NCI-H1694 treated with DMSO at 0.1 percent for 48 hours (cell line): ENCODE measurements at places on chromosomes 3 and 15.

- no peak for DNase-seq
Measured at GRCh38 chr15:65957451-65957850, 88.2 kb downstream of the RAB11A start.

GRCh38 chr3:129063841-129064482 is 3.4 kb downstream of the GP9 start:
- DNase-seq = no peak

- no peak for DNase-seq
Measured at GRCh38 chr15:81087066-81087465, 47.0 kb upstream of the CFAP161 start.

DNA sequence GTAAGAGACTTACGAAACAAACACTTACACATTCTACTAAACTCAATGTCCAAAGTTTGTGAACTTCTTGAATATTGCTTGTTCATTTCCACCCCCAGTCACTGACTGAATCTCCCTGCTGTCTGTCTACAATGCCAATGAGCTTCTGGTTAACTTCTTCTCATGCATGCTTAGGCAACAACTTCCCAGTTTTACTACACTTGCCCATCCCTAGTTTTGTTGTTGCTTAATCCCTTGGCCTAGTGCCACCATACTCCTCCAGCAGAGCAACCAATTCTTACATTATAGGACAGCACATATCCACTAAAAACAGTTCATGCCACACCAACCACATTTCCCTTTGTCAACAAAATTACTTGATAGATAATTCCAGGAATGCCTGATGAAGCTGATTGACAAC is 40.9 kb upstream of the CCR2 start:
- no peak for DNase-seq

DNA sequence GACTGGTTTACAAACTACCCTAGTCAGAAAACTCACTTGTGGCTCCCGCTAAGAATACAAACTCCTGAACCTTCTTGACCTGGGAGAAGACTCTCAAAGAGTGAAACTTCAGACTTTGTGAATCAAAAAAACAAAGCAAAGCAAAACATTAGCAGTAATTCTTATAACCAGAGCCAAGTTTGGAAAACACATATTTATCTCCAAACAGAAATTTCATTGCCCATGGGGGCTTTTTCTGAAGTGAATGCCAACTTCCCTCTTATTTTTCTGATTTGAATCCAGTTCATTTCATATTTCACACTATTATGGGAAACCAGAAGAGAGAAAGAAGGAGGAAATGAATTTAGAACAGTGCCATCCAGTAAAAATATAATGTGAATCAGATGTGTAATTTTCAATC is 55.7 kb upstream of the ZNF385D start:
- no peak for DNase-seq

DNA sequence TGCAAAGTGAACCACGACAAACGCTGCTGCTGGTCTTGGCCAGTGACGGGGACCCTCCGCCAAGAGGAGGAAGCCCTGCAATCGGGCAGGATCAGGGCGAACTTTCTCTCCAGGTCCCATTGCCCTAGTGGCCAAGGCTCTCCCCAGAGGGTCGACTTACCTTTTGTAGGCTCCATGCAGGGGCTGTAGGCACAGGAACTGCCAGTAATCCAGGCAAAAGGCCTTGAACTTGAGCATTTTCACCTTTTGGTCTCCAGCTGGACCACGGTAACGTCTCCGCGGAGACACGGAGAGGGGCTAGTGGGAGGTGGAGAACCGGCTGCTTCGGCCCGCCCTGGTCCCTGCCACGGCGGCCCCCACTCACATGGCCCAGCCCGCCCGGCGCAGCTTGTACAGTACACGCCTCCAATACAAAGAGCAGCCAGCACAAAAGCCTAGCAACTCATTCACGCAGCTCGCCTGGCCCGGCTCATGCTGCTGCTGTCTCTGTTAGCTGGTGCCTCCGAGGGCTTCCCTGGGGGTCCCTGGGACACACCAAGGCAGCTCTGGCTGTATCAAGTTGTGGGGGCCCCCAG is 31.0 kb downstream of the IQSEC1 start:
- DNase-seq = no peak

DNA sequence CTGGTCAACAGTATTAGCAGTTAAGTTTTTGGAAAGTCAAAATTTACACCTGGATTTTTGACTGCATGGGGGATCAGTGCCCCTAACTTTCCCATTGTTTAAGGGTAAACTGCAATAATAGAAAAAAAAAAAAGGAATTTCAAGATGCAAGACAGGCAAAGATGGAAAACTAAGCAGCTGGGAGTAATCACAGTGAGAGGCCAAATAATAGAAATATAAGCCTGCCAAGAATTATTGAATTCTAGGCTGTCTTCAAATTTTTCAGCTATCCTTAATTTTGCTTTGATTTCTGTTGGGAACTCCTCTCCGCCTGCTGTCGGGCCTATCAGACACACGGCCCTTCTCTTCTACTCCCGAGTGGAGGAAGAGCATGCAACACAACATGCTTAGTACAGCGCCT is 215.5 kb upstream of the LMCD1 start:
- DNase-seq = no peak

- DNase-seq = no peak
Measured at GRCh38 chr15:56628893-56629532, 104.3 kb downstream of the ZNF280D start.

DNA sequence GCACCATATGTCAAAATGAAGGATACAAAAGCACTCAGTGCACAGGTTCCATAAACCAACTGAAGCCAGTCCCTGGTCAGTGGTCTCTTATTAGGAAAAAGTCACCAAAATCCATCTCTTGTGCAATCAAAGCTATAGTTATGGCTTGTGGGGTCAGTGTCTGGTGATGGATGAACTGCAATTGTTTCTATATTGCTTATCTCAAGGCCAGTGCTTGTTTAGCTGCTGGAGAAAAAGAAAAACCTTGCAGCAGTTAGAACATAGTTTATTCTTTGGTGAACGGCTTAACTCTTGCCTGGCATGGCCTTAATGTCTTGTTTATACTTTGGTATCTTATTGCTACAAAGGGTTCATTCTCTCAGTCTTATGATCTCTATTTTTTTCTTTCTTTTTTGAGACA is 2.9 kb upstream of the UQCRC1 start:
- no peak for DNase-seq

GRCh38 chr3:126537730-126538281 is 13.9 kb downstream of the CHST13 start:
- no peak for DNase-seq

DNA sequence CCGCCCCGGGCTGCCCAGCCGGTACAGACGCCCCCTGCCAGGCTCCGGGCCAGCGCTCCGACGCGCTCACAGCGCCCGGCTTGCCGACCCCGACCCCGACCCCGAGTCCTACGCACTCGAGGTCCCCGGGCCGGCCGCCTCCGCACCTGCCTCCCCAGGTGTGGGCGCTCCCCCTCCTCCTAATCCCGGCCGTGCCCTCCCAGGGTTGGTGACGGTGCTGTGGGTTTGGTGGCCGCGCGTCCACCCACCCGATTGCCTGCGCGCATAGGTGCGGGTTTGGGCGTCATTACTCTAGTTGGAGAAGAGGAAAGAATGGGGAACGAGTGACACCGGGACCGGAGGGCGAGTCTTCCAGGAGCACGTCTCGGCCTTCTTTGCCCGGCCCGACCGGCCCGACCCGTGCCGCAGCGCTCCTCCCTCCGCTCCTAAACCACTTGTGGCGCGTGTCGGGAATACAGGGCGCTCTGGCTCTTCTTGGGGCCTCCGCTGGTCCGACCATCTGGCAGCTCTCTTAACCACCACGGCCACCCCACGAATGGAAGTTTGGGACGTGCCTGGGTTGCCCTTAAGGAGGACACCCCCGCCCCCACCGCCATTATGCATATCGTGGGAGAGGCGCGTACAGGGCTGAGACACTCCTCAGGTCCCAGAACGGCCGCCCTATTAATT is 810 bp upstream of the THRB start:
- DNase-seq = no peak

DNA sequence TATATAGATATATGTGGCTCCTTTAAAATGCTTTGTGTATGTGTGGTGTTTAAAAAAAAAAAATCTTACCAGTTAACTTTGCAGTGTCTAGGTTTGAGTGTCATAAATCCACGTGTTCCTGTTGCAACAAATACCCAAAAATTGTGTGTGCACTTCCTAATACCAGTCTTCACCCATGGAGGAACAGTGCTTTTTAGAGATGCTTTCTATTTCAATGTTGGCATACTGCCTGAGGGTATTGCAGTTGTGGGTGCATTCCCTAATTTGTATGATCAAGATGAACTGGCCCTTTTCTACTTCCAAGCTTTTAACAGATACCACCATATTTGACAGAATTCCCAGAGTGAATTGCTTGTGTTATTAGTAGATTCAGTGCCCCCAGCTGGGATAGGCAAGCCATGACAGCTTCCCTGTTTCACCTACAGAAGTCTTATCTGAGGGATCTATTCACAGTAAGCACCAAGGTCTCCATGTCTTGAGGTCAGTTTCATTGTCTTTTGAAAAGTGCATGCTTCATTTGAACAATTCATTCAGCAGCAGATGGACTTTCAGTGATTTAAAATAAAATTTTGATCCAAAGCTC is 68.9 kb upstream of the GOLGA6B start:
- DNase-seq = no peak

DNA sequence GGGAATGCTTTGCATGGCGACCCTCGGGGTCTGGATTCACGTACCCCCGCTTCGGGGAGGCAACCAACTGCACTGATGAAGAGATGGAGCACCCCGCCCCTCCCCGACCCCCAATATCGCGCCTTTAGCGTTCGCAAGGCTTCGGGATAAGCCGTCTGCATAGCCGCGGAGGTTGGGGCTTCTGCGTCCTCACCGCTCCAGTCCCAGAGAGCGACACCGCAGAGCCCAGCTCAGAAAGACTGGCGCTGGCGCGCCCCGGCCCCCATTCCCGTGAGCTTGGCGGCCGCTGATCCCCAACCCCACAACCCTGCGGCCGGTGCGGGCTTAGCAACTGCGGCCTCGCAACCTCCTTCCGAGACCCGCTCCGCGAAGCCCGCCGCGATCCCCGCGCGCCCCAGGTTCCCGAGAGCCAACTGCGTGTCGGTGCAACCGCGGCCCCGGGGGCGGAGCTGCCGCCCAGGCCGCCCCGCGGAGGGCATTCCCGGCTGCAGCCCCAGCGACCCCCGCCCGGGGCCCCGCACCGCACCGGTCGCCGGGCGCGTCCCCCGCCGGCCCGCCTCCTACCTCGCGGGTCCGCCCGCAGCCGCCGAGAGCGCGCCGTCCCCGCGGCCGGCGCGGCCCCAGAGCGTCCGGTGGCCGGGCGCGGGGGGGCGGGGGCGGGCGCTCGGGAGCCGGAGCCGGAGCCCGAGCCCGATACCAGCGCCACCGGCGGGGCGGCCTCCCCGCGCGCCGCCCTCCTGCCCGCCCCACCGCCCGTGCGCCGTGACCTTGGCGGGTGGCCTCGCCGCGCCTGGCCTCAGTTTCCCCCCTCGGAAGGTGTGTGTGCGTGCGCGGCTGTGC is 79.5 kb downstream of the IQSEC1 start:
- no peak for DNase-seq

GRCh38 chr15:98743177-98743576 is 94.8 kb downstream of the IGF1R start:
- DNase-seq = no peak

GRCh38 chr3:101690972-101691371 is 4.5 kb upstream of the RPL24 start:
- no peak for DNase-seq
